ENCODE measurements at places on chromosomes 5 and 9.
A peak's percentile ranks its signal among the peaks of the same experiment; 100 is the strongest.

DNA sequence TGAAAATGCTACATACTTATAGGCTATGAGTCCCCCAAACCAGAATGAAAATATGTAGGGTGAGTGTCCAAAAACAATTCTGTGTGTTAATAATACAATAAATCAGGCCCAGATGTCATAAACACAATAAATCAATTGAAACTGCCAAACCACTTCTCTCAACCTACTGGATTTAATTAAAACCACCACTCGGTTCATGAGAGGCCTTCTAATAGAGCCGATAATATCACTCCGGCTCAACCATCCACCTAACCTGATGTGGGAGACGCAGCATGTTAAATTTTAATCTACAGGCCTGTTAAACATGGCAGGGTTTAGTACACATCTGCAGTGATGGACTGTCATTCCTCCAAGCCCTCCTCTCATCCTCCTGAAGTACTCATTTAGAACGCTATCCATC is 734.5 kb upstream of the ZNF608 start:
- no peak for DNase-seq

DNA sequence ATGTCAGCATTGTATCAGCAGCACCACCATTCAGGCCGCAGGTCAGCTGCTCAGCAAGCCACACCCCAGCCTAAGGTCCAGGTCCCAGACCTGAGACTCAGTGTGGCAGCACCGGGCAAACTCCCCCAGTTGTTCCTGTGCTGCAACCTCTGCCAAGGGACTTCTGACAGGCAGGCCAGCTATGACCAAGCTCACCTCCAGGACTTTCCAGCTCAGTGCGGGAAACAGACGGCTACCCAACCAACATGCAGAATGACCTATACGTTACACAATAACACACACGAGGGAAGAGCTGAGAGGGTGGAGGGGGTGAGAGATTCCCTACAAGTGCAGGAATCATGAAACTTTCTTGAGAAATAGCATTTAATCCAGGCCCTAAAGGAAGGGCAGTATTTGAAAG is 143.7 kb downstream of the FSTL4 start:
- DNase-seq, result no peak

DNA sequence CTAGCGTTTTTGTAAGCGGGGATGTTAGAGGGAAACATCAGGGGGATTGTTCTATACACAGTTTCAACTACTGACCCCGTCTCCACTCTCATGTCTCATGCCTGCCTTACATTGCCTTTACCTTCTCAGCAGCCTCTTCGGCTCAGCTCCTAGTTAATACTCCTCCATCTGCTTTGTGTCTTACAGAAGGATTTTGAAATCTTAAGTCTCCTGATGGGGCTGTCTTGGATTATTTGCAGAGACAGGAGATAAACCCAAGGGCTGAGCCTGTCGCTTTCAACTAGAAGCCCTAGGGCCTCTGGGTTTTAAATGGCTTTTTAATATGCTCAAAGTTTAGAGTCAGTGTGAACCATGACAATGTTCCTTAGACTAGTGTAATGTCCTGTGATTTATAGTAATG is 161.5 kb downstream of the CARTPT start:
- DNase-seq, result no peak

DNA sequence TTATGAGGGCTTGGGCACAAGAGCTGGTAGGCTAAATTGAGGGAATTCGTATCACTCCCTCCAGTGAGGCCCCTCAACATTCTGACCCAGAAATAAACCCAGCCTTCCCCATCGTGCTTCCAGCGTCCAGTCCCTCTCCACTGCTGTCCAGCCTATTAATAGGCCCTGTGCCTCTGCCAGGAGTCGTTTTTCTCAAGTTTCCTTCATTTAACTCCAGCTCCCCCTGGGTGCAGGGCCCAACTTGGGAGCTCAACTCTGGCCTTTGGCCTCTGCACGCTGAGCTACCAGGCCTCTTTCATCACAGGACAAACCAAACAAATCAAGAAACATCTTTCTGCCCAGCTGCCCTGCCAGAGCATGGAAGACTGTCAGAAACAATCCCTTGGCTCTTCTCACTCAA is 10.0 kb downstream of the HBEGF start:
- DNase-seq, result no peak

- no peak for DNase-seq
These were observed 251.0 kb downstream of the DENND1A start for GRCh38 chr9:123678878-123679329.

- no peak for DNase-seq
These were observed 395.7 kb upstream of the SEMA6A start for GRCh38 chr5:116970318-116970717.

- no peak for DNase-seq
These were observed 99.2 kb downstream of the IRX1 start for GRCh38 chr5:3694819-3695218.

DNA sequence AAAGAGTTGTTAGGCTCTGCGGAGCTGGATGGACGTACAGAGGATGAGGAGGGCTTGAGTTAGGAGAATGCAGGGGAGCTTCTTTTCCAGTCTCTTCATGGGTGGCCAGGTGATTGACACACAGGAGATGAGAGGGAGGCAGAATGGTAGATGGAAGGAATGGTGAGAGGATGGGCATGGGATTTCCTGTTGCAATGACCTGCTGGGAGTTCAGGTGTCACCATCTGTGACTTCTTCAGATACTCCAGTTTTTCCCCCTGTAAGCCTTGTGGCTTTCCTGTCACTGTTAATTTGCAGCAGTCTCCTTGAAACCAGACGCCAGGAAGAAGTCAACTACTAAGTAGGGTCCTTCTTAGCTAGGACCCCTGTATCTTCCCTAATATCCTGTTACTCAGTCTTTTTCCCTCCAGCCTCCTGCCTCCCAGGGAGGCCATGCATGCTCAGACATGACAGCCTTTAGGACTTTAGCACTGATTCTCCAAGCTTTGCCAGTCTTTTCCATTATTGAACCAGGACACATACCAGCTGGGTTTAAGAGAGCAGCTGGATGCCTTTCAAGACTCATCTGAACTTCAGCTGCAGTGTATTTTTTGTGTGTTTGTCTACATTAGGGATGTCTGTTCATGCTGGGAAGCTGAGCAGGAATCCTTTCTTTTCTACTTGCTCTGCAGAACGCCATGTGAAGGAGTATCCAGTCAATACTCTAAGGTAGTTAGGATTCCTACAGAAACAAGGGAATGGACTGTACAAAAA is 67.2 kb upstream of the CD180 start:
- no peak for DNase-seq

DNA sequence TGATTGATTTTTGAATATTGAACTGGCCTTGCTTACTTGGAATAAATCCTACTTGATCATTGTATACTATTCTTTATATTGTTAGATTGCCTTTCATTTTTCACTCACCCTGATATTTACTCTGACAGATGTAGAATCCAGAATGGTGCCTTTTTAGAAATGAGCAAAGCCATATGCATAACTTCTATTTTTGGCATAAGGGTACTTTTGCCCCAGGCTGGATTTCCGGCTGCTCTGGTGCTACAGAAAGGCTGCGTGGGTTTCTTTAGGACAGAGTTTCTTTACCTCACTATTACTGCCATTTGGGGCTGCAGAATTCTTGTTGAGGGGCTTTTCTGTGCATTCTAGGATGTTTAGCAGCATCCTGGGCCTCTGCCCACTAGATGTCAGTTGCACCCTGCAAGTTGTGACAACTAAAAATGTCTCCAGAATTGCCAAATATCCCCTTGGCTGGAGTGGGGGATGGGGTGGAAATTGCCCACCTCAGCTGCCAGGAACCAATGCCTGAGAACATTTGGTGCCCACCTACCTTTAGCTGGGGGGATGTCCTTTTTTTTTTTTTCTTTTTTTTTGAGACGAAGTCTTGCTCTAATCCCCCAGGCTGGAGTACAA is 50.1 kb downstream of the SLC36A1 start:
- DNase-seq, result no peak

- DNase-seq, result peak; percentile 50
These were observed at the start of gene PTCH1 for GRCh38 chr9:95516734-95517558. Gene PTCH1 (minus strand): TSS chr9:95516971.

DNA sequence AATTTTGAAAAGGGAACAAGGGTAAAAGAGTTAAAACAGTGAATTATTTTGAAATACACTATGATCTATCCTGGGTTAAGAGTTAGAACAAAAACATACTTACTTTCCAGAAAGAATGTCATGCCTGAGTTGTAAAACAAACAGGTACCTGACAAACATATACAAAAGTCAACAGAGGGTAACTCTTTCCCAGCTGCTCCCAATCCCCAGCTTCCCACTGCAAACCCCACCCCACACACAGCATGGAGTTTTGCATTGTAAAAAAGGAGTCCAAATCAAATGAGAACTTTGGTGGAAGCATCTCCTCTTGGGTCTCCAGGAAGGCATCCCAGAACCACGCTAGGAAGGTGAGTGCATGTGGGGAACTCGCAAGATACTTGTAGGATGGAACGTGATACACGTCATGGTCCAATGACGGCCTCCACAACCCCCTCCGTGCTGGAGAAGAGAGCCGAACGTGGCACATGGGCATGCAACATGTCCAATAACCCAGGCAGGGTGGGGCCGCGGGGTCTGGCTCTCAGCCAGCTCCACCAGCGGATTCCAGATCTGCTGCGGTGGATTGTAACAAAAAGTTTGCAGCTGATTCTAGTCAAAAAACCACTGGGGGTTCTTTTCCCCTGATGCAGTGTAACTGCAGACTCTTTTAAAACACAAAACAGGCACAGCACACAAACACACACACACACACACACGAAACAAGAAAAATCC is 55.8 kb downstream of the EPB41L4B start:
- DNase-seq, result no peak

DNA sequence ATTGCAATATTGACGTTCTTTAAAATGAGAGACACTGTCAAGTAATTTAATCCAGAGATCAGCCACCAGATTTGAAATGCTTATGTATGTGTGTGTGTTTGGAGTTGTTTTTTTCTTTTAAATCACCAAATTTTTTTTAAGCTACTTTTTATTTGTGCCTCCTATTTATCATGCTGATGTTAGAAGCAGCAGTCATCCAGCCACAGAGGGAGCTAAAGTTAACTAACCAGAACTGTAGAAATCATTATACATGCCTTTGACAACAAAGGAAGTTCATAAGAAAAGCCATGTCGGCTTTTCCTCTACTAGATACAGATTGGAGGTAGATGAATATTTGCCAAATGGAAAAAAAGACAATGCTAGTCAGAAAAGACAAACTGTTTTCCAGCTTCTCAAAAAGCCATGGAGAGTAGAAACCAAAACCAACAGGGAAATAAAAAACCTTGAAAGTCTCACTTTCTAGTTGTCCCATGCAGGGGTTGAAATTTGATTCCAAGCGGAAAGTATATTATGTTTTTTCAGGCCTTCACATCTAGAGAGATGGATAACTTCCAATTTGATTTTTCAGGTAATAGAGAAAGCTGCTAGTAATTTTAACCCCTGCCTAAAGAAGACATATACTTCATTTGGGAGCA is 4.5 kb downstream of the PURA start:
- DNase-seq, result no peak

GRCh38 chr5:14177634-14178033 is 34.5 kb downstream of the TRIO start:
- DNase-seq, result no peak

GRCh38 chr5:149679876-149680809 is 50.0 kb upstream of the PPARGC1B start:
- no peak for DNase-seq

DNA sequence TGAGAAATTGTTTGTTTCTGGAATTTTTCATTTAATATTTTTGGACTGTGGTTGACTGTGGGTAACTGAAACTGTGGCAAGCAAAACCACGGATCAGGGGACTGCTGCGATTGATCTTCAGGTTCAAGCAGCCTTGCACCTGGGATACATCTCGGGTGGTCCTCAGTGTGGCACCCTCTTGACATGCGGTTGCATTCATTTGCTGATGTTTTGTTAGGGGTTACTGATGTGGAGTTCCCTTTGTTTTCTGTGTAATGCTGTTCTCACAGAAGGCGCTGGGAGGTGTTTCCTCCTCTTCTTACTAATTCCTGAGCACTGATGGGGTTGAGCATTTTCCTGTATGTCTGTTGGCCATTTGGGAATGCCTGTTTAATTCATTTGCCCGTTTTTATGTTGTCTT is 60.4 kb downstream of the EHMT1 start:
- no peak for DNase-seq

- no peak for DNase-seq
These were observed 12.5 kb downstream of the HAPLN1 start for GRCh38 chr5:83708170-83708569.

- peak; percentile 19 for DNase-seq
These were observed 40.7 kb downstream of the FBXW11 start for GRCh38 chr5:171965745-171966144.

DNA sequence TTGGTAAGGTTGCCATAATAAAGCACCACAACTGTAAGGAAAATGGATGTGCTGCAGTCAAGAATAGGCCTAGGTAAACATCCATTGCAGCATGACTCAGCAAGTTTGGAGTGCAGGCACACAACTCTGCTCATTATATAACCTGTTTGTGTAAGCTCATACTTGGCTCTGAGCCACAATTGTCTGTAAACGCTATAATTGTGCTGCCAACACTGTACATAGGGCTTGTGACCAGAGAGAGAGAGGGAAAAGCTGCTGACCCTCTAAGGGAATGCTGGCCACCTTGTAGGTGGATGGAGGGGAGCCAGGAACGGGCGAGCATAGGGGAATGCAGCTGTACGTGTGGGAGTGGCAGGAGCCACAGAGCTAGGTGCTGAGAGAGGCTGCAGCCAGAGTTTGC is 2186.5 kb upstream of the ACO1 start:
- DNase-seq, result no peak
